ENCODE measurements at places on chromosomes 16 and 17. TPM values are rescaled to one million over a fixed set of nuclear protein-coding genes. Genes with fewer than 3 reads are reported as not detected.

- DNase-seq: no peak
Observed at GRCh38 chr17:62689441-62690167, 62.1 kb downstream of the MRC2 start.

GRCh38 chr17:47295874-47296255 lies 27.9 kb upstream of the EFCAB13 start:
- DNase-seq: no peak

GRCh38 chr16:57551057-57551456 lies 8.6 kb downstream of the ADGRG5 start:
- no peak for DNase-seq

- DNase-seq: no peak
Observed at GRCh38 chr17:75596320-75597087, 8.9 kb downstream of the MYO15B start.

GRCh38 chr17:40427002-40427491 lies 9.4 kb upstream of the TOP2A start:
- no peak for DNase-seq

GRCh38 chr16:2710021-2710710 lies 9.9 kb downstream of the PRSS27 start:
- DNase-seq: no peak

- no peak for DNase-seq
Observed at GRCh38 chr16:1018447-1019198, 37.1 kb downstream of the SOX8 start.

DNA sequence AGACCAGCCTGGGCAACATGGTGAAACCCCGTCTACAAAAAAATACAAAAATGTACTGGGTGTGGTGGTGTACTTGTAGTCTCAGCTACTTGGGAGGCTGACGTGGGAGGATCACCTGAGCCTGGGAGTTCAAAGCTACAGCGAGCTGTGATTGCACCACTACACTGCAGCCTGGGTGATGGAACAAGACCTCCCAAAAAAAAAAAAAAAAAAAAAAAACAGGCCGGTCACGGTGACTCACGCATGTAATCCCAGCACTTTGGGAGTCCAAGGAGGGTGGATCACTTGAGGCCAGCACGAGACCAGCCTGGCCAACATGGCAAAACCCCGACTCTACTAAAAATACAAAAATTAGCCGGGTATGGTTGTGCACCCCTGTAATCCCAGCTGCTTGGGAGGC lies 12.7 kb upstream of the APPBP2 start:
- DNase-seq: no peak

DNA sequence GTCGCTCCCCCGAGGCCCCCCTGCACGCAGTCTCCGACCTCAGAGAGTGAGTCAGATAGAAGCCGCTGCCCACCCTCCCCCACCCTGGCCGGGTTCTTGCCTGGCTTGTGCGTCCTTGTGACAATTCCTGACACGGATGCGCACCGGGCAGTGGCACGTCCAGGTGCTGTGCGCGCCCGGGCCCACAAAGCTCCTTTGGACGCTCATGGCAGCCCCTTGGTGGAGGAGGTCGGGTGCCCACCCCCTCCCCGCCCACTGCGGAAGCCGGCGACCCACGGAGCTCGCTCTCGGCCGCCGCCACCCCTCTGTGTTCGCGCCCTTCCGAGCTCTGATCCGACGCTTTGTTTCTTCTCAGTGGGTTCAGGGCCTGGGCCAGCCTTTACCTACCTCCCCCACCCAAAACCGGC lies 662 bp upstream of the TUBB3 start:
- DNase-seq: peak; percentile 66

Gene FN3K
- total RNA-seq: 33.0 TPM

Gene PPY
- not detected for total RNA-seq

Gene DHX58
- 13.5 TPM for total RNA-seq

All from transverse colon (tissue), 4 donors.